ENCODE measurements at places on chromosomes 13 and 19.

- DNase-seq: no peak
These were observed 1124.9 kb downstream of the DIAPH3 start for GRCh38 chr13:59038824-59039223.

DNA sequence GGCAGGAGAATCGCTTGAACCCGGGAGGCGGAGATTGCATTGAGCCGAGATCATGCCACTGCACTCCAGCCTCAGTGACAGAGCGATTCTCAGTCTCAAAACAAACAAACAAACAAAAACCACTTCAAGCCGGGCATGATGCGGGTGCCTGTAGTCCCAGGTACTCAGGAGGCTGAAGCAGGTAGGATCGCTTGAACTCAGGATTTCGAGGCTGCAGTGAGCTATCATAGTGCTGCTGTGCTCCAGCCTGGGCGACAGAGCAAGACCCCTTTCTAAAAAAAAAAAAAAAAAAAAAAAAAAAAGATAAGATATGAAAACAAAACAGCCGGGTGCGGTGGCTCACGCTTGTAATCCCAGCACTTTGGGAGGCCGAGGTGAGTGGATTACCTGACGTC is 12.9 kb downstream of the PPP1R14A start:
- no peak for DNase-seq

DNA sequence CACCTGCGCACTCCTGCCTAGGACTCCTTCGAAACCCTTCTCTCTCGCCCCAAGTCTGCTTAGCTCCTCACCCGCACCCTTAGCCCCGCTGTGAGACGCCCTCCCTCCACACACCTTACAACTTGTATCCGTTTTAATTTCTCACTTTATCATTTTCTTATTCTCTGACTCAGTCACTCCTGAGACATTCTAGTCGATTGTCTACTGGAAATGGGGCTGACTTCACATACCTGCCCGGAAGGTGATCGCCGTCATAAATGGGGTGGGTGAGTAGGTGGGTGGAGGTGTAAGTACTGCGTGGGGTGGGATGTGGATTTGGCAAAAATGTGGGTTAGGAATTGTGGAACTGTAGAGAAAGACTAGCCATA is 714 bp downstream of the NDFIP2 start:
- peak; percentile 41 for DNase-seq

- DNase-seq: peak; percentile 84
These were observed 58.3 kb upstream of the CLDN10 start for GRCh38 chr13:95494082-95494681.

GRCh38 chr13:113405481-113406300 is 41.8 kb upstream of the GRTP1 start:
- DNase-seq: no peak

GRCh38 chr19:12676384-12676792 is 5.3 kb downstream of the DHPS start:
- peak; percentile 92 for DNase-seq

GRCh38 chr13:105297839-105298238 is 1237.6 kb downstream of the EFNB2 start:
- no peak for DNase-seq

DNA sequence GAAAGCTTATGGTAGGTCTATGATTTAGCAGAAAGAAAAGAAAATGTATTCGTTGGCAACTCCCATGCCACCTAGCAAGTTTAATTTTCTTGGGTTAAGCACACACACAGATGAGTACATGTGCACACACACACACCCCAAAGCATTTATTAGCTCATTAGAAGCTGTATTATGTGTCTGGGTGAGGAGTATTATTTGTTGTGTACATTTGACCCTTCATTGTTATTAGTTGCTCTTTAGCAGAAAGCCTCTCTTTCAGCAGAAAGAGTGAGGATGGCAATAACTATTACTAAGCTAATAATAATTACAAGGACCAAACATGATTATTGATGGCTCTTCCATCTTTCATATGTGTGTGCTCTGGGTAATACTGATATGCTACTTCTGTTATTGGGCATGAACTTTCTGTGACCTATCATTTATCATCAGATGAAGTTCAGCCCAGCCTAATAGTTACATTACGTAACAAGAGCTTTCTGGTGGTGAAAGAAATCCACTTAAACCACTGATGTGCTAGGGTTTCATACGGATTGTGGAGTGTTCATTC is 177.4 kb upstream of the OBI1 start:
- DNase-seq: no peak

GRCh38 chr19:3879656-3880055 is 829 bp upstream of the ATCAY start:
- no peak for DNase-seq

Measured in hematopoietic multipotent progenitor cell treated with erythropoietin and hydrocortisone succinate and interleukin-3 and kit ligand, for 6 days (in vitro differentiated cells).